ENCODE measurements at places on chromosomes 12 and 14.

DNA sequence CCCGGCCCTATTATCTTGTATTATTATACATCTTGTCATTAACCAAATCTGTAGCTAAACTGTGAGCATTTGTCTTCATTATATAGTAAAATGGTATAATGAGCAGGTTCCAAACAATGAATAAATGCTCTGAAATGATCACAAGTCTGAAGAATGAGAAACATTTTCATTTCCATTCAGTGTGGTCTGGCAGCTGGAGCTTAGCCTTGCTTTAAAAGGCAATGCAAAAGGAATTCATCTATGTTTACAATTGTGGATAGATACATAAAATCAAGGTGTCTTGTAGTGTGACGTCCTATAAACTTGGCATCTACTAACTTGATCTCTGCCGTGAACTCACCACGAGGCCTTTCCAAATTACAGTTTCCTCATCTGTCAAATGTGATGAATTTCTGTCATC, 168.3 kb downstream of the RMST start:
- no peak for DNase-seq

- DNase-seq = no peak
Observed at GRCh38 chr12:25364529-25365339, 114.0 kb upstream of the KRAS start.

- no peak for DNase-seq
Observed at GRCh38 chr12:65313719-65314317, 35.3 kb downstream of the MSRB3 start.

DNA sequence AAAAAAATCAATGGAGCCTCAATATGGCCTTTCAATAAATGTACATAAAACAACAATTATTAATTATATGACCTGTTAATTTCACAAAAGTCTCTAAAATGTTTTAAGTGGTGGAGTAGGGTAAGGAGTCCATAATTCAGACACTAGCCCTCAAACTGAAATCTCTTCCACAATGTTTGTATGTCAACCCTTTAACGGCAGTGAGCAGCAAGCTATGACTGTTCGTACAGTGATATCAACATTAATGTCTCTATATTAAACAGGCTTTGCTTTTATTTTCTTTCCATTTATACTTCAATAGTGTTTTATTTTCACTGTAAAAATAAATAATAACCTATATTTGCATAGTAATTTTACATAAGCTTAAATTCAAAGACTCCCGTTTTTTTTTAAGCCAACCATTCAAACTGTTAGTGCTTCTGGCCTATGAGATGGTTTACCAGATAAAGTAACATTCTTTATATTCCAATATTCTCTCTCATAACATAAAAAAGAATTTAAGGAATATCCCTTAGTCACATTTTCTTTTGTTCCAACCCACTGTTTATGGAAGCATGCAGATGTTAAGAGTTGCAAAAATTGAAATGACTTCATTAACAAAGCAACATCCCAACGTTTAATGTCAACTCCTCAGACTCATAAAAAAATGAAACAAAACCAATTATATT, 2.3 kb downstream of the CDK17 start:
- DNase-seq = no peak

- DNase-seq = no peak
Observed at GRCh38 chr12:105570944-105571343, 240.5 kb downstream of the C12orf75 start.

GRCh38 chr14:100736269-100737180, 9.8 kb downstream of the DLK1 start:
- no peak for DNase-seq

- no peak for DNase-seq
Observed at GRCh38 chr14:54797556-54797955, 105.1 kb downstream of the GCH1 start.

GRCh38 chr12:132664206-132665148, 22.7 kb downstream of the POLE start:
- no peak for DNase-seq

- no peak for DNase-seq
Observed at GRCh38 chr12:52444647-52445595, 7.0 kb downstream of the KRT6B start.

DNA sequence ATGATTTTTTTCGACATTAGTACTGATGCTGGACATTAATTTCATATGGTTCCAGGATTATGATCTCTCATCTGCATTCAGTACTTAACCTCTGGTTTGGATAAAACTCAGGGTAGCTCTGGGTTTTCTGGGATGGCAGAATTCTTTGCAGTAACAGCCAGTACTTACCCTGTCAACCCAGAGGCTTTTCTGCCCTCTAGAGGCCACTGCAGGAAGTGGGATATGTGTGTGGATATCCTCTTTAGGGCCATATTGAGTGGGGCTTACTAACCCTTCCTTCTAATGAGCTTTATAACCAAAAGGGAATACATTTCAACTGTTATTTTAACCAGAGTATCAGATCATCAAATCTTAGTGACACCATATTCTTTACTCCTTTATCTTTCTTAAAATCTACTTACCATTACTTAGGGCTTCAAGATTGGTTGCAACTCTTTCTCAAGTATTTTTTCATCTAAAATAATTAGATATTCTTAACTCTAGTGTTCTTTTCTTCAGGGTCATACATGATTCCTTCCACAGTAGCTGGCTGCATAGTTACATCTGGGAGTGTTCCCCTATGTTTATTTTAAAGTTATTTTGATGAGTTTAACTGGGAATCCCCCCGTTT, 488.0 kb upstream of the STXBP6 start:
- no peak for DNase-seq

DNA sequence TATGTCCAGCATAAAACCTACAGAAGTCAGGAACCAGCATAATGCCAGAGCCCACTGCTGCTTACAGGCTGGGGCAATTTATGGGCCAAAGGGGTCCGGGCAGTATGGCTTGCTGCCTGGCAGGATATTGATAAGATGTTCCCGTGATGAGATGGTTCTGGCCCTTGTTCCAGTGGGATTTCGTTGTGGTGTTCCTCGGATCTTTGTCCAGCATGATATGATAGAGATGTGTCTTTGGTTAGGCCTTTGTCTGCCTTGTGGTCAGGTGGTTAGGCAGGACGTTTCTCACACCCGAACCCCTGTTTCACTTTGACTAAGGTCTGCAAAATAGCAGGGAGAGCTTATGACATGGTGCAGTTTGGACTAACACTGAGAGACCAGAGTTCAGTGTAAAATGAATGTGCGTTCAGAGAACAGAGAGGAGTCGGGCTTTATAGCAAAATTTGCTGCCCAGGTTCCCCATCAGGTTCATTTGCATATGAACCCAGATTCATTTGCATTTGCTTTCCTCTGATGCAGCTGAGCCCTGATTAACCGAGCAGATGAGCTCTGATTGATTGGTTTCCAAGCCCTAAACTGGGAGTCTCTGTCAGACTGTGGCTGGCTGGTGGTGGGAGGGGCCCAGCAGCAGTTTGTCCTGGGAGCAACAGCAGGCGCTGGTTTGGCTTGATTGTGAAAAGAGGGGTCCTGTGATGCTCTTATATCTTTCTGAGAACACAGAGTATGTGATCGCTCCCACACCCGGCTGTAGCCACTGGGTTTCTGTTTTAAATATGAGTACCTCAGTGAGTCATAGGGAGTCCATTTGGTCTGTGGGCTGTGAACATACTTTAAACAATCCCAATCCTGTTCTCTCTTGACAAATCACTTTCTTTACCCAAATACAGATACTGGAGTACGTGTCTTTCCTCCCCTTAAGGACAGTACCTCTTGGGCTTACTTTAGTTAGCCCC, 156.3 kb upstream of the PZP start:
- DNase-seq = peak; percentile 47

DNA sequence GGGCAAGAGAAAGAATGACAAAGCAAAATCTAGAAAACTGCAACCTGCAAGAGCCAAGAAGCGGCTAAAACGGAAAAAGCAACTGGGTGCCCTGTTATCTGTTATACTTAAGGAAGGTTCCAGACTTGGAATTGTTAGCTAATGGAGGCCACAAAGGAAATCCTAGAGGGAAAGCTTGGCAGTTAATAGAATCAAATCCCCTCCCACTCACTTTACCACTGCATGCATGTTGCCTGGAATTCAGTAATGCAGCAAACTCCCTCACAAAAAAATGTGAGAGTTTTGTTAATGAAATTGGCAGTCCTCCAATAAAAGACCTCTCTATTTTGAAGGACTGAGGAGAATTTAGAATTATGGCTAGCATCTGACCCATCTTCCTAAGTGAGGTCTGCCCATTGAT, 164.2 kb upstream of the SOX5 start:
- DNase-seq = no peak

GRCh38 chr14:102218688-102219087, 79.0 kb downstream of the WDR20 start:
- DNase-seq = no peak

DNA sequence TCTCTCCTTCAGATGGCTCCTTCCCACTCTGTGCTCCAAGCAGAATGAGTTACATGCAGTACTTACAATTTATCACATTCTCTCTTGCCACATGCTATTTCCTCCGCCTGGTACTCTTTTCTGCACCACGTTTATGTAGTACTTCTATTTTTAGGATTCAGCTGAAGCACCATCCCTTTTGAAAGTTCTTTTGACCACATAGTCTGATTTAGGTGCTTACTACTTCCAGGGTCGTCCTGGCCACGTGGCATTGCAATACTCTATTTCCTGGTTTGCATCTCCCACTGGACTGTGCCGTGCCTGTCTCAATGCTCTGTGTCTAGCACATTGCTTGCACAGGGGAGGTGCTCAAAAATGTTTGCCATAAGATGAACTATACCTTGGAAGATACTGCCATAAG, 16.3 kb upstream of the TBC1D30 start:
- DNase-seq = no peak

- no peak for DNase-seq
Observed at GRCh38 chr14:104262515-104263514, 124.4 kb downstream of the KIF26A start.

DNA sequence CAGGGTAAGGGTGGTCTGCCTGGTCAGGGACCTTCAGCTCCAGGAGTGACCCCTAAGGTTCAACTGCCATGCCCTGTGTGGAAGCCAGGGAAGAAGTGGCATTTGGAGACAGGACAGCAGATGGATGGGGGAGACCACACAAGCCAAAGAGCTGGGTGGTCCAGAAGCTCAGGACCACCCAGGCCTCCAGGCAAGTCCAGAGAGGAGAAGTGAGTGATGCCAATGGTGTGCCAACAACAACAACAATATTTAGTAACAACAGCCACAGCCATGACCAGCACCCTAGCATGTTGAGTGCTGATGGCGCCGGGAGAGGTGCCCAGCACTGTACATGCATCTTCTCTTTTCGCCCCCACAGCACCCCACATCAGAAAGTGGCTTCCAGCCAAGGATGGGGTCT, 113.7 kb downstream of the ESRRB start:
- no peak for DNase-seq

GRCh38 chr12:122845865-122846621, 10.8 kb downstream of the HIP1R start:
- DNase-seq = no peak

- DNase-seq = no peak
Observed at GRCh38 chr12:32039917-32040575, 66.6 kb upstream of the BICD1 start.

Measured in activated T-helper 1 cell treated with anti-CD3 and anti-CD28 coated beads, Interleukin-12 subunit alpha, Interleukin-12 subunit beta, Interleukin-2, Interleukin-4 antibody, amounts not matched to agents 30 ng/mL and 10 ng/mL and 1 ng/mL, durations not matched to agents 14 hours and 24 hours and 36 hours (primary cell).